ENCODE measurements at places on chromosomes 2 and 18.

GRCh38 chr2:188092734-188093133, 198.9 kb upstream of the GULP1 start:
- DNase-seq = no peak

GRCh38 chr2:9831670-9832069, 11.6 kb upstream of the TAF1B start:
- DNase-seq = no peak

- no peak for DNase-seq
These were observed 16.8 kb upstream of the TMEM131 start for GRCh38 chr2:98012561-98012991.

DNA sequence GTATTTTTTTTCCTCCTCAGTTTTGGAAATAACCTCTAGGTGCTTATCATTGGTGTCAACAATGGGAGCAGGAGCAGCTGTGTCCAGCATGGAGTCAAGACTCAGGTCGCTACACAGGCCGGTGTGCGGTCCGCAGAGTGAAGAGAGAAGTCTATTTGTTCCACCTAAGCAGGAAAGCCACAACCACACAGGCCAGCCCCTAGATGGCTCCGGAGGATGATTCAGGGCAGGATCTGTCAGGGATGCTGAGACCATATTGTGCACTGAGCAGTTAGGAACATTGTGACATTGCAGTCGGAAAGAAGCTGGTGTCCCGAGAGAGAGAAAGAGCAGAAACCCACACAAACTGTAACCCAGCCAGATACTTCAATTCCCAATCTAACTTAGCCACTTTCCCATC, 136.9 kb downstream of the GAREM1 start:
- DNase-seq = no peak

DNA sequence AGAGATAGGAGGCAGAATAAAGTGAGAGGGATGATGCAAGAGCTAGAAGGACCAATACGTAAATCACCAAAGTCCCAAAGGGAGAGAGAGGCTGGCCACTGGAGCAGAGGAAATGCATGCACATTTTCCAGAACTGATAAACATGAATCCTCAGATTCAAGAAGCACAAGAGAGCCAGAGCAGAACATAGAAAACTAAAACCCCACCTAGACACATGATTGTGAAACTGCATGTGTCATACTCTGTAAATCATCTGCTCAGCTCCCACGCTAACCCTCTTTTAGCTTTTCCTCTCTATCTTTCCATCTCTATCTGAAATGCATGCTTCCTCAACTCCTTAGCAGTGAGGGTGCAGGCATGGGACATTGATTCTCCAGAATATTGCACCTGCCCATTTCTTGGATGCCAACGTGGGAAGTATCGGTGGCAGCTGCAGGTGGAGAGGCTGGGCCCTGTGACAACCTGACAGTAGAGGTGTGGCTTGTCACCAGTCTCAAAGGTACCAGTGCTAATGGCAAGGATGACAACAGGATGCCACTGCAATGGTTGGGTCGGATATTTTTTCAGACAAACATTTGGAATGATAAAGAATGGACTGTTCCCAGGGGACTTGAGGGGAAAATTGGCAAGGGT, 89.3 kb upstream of the OTOS start:
- DNase-seq = no peak

- DNase-seq = no peak
These were observed 37.9 kb upstream of the SMAD7 start for GRCh38 chr18:48988508-48989303.

GRCh38 chr2:72716601-72717000, 109.2 kb downstream of the EXOC6B start:
- DNase-seq = no peak

DNA sequence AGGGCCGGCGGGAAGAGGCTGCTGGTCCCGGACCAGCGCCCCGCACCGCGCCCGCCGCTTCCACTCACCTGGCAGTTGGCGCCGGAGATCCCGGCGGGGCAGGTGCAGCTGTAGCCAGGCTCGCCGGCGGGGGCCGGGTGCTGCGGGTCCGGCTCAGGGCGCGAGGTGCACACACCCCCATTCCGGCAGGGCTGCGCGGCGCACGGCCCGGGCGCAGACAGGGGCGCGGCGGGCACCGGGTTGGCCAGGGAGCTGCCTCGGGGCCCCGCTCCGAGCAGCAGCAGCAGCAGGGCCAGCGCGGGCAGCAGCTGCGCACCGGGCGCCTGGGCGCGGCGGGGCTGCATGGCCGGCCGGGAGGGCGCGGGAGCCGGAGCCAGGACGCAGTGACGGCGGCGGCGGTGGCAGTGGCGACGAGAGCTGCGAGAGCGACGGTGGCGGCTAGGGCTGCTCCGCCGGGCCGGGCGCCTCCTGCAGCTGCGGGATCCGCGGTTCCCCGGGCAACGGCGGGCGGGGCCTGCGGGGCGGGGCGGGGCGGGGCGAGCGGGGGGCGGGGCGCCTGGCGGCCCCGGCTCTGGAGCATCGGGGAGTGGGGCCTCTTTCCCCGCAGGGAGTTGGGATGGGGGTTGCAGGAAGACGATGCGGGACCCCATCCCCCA, at the start of gene DNER:
Gene DNER (minus strand): TSS at position 476 of the 656 bp plus-strand sequence. CDS start 132 bp downstream, at position 344.
- no peak for DNase-seq

GRCh38 chr2:211354481-211354880, 798.1 kb downstream of the CPS1 start:
- no peak for DNase-seq

GRCh38 chr2:150409196-150409595, 78.3 kb downstream of the RND3 start:
- DNase-seq = no peak

DNA sequence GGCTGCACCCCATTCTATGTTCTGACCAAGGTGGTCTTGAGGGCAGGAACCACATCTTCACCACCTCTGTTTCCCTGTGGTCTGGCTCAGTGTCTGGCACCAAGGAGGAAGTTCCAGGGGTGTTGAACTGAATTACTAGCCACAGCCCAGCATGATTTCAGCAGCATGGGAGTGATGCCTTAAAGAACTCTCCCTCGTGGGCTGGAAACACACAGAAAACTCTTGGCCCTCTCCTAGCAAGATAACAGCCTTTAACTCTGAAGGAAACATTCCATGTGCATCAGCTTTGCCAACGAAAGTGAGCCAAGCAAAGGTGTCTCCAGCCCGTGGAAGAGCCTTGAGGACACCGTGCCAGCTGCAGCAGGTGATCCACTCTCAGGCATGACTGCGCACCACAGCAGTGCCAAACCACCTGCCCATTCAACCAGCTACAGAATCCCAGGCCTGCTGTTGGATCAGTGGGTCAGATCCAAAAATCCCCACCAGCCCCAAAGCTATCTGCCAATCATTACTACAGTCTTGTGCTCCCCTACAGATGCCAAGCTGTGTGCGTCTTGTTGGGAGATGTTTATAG, 124.8 kb downstream of the TTC32 start:
- no peak for DNase-seq

DNA sequence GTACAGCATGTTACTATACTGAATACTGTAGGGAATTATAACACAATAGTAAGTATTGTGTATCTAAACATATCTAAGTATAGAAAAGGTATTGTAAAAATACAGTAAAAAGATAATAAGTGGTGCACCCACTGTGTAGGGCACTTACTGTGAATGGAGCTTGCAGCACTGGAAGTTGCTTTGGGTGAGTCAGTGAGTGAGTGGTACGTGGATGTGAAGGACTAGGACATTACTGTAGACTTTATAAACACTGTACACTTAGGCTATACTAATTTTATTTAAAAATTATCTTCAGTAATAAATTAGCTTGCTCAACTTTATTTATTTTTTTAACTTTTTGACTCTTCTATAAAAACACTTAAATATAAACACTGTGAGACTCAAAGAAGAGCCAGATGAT, 82.6 kb downstream of the MTA3 start:
- DNase-seq = no peak

GRCh38 chr2:40113272-40113968, 334.4 kb upstream of the THUMPD2 start:
- DNase-seq = no peak

DNA sequence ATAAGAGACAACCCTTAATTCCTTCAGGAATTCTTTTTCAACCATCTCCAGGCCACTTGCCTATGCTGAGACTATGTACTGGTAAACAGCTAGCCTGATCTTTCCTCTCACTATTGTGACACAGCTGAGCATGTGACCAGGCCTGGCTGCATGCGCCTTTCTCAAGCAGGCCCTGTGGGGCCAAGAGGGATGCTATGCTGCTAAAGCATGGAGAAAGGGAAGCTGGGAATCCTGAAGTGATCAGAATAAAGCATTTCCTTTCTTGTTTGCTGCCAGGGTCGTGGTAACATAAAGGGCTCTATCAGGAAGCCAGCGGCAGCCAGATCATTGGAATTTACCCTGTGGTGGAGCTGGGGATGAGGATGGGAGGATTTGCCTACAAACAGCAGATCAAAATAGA, 29.8 kb upstream of the LCLAT1 start:
- DNase-seq = no peak
